GM18507 (cell line): ENCODE measurements at places on chromosomes 5 and 9.

DNA sequence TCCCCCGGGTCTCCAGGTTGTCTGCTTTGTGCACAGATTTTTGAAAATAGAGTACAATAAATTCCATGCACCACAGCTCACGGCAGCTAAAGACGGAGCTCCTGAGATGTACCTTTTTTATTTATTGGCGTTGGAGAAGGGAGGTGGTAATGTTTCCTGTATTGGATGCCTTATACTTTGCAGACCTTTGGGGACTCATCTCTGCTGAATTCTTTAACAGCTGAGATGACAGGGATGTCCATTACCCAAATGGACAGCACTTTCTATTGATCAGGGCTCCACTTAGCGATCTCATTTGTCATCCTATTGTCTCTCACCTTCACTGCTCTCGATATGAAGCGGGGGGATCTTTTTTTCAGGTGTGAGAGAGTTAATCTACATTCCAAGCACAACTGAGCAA, 137.8 kb downstream of the EFNA5 start:
- DNase-seq, result no peak

DNA sequence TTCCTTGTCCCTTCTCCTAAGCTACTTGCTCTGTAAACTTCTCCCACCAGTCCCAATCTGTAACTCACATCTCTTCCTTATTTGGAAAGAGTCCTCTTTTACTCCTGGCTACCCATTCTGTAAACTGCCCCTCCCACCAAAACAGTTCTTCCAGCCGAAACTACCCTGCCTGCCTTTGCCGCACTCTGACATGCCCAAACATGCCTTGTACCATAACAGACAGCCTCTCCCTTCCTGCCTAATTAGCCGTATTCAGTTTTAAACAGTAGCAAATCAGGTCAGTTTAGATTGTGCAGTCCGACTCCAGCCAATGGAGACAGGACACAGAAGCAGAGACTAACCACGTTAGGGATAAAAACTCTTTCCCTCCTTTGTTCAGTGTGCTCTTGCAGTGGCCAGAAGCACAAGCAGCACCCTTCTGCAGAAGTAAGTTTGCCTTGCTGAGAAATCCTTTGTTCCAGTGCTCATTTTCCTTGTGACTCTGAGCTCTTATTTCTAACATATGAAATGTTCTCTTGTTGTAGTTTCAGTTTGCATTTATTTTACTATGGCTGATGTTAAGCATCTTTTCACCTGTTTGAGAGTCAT, 5.4 kb upstream of the GLT6D1 start:
- no peak for DNase-seq

DNA sequence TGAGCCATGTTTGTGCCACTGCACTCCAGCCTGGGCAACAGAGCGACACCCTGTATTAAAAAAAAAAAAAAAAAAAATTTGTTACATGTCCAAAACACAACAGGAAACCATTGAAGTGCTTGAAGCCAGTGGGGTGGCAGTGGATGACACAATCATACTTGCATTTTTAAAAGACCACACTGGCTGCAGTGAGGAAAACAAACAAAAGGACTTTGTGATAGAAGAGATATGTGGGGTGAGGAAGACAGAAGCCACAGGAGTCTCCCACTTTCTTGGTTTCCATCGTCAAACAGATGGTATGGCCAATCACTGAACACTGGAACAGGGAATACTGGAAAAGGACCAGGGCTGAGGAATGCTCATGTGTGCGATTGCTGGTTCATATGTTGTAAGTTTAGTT, 20.9 kb upstream of the COMMD10 start:
- DNase-seq, result no peak

DNA sequence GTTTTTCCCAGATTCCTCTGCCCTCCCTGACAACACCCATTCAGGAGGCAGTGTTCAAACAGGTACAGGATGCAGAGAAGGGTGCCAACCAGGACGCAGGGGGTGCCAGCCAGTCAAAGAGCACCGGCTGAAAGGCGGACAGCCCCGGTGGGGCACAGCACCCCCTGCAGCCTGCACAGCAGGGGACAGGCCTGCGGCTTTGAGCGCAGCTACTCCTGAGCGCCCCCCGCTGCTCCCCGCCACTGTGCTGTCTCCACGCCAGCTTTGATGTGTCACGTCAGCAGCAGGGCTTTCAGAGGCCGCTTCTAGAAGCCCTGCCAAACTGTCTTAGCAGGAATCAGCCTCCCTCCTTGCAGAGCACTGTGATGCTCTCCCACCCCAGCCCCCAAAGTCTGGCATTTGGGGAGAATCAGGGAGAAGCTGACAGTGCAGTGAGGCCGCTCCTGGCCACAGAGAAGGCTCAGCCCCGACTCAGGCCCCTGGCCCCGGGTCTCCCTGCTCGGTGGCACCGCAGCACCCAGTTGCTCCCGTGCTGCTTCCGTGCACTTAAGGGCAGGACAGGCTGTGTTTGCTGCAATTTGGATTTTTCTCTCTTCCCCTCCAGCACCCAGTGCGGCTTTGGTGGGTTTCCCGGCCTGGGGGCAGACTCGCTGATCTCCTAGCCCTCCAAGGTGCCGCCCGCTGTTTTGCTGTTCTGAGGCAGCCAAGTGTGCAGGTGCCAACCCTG, 20.3 kb downstream of the AK8 start:
- no peak for DNase-seq

- no peak for DNase-seq
Measured at GRCh38 chr5:101783241-101784013, 512.7 kb downstream of the SLCO4C1 start.

DNA sequence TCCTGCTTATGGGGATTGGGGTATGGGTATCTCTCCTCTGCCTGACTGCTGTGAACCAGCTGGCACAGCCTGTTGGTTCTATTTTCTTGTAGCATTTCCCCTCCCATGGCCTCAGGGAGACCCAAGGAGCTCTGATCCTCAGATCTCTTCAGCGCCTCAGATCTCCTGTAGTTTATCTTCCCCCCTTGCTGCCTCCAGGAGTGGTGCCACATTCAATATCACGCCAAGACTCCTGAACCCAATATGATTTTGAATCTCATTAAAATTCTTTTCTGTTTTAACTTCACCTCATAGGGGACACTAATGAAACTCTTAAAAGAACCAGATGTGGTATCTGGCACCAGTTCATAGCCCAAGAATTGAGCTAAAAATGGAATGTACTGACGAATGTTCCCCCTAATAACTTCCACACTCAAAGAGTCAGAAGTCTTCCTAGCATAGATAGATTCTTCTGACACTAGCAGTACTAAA, 59.6 kb upstream of the LIFR start:
- no peak for DNase-seq

DNA sequence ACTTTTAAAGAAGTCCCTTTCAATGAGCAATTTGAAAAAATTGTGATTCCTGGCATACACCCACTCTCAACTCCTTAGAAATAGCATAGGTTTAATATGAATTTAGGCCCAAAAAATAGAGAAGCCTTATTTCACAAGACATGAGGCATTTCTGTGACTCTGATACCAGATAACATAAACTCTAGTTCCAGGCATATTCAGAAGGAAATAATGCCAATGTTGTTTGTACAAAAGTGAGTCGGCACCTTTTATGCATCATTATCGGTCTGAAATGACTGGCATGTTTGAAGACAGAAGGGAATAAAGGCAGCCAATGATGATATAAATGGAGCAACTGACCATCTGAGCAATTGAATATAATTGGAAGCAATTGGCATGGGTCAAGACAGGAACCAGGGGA, 19.4 kb upstream of the RECK start:
- DNase-seq, result no peak

GRCh38 chr5:24621792-24622191, 23.0 kb downstream of the CDH10 start:
- no peak for DNase-seq

GRCh38 chr5:113390224-113390623, 44.6 kb downstream of the TSSK1B start:
- no peak for DNase-seq

DNA sequence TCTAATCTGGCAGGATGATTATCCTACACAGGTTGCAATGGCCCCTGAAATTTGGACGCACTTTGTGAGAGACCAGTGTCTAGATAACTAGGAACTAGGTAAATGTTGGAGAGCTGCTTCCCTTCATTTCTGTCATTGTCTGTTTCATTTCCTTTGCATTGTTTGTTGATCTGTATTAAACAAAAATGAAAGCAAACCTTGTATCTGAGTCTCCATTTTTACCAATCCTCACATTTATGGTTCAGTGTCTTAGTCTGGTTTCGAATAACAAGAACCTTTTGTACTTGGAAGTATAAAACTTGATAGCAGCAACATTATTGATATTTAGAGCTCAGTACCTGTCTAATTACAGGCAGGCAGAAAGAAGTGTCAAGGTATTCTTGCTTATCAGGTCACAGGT, 105.5 kb downstream of the MRPS30 start:
- no peak for DNase-seq

- DNase-seq, result no peak
Measured at GRCh38 chr9:14097666-14098415, 216.1 kb downstream of the NFIB start.
